ENCODE measurements at places on chromosomes 1 and 21.

- peak; percentile 20 for DNase-seq
These were observed 9.3 kb downstream of the ATP1A2 start for GRCh38 chr1:160124705-160125478.

DNA sequence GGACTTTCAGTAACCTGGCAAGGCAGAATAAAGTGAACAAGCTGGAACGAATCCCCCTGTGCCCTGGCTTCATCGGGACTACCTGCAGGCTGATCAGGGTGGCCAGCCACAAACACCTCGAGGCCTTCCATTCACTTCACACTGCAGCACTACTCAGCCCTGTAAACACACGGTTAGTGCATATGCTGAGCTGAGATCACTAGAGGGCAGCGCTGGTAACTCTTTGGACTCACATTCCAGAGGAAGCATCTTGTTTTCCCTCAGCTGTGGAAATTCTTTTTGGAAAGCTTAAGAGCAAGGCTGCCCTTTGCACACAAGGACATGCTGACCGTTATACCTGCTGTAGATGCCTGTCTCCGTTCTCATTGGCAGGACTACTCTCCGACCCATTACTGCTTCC is 32.1 kb downstream of the PCSK9 start:
- DNase-seq: no peak

GRCh38 chr1:233240371-233240770 is 55.2 kb downstream of the PCNX2 start:
- DNase-seq: no peak

DNA sequence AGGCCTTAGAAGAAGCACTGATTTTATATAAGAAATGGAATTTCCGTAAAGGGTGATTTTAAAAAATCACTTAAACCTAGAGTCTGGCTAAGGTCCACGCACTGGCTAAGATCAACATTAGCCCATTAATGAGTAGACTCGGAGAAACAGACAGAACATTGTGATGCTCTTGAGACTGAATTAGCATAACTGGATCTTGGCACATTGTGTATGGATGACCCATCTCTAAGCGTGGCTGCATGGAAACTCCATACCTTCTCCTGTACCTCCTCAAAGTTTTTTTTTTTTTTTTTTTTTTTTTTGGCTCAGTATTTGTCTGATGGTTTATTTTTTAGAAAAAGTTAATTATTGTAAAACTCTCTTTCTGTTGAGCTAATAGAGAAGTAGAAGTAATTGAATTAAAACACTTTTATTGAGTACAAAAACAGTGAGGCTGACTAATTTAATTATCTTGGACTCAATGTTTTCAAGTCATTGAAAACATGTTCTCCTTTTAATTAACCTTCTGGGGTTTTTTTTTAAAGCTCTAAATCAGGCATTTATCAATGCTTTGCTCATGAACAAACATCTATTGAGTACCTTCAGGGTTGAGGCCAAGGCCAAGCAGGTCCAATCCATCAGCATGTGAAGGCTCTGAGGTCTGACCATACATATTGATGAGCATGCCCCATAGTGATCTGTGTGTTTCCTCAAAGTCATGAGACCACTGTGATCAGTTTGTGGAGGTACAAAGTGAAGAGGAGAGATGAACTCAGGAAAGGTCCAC is 74.0 kb downstream of the TLR5 start:
- no peak for DNase-seq

GRCh38 chr1:9822897-9823692 is 670 bp downstream of the CLSTN1 start:
- peak; percentile 6 for DNase-seq

DNA sequence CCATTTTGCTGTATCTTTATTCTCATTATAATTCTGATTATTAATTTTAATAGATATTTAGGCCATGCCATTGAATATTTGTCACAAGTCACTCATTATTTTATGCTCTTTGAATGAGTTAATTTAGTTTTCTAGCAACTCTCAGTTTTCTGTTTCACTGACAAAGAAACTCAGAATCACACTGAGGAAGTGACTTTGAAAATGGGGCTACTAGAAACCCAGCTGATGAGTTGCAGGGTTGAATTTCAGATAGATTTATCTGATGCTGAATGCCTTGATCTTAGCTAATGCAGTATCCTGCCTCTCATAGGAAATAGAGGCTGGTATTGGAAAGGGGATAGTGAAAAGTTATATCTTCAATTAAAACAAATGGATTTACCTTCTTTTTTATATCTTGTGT is 67.4 kb upstream of the PLA2G4A start:
- no peak for DNase-seq

DNA sequence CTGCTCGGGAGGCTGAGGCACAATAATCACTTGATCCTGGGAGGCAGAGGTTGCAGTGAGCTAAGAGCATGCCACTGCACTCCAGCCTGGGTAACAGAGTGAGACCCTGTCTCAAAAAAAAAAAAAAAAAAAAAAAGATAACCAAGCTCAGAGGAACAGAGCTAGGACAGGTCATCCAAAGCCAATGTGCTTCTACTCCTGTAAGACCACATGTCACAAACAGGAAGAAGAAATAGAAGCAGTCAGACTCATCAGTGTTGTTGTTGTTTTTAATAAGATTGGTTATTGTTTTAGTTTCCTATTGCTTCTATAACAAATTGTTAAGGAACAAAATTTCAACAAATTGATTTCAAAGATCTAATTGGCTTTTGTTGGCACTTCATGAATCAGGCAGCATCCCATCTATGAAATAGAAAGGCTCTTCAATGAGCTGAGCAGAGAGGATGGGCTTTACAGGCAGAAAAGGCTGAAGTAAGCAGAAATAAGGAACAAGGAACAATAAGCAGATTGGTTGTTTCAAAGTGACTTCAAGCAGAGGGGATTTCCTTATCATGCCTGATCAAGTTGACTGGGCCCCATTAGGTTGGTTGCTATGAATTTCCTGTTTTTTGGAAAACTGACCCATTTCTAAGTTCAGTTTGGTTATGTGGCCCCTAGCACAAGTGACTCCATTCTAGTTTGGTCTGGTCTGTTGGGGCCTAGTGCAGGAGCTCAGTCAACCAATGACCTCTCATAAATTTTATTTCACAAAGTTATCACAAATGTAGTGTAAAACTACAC is 6.0 kb upstream of the AKNAD1 start:
- no peak for DNase-seq

GRCh38 chr1:217626321-217626720 is 4.6 kb downstream of the GPATCH2 start:
- DNase-seq: no peak

DNA sequence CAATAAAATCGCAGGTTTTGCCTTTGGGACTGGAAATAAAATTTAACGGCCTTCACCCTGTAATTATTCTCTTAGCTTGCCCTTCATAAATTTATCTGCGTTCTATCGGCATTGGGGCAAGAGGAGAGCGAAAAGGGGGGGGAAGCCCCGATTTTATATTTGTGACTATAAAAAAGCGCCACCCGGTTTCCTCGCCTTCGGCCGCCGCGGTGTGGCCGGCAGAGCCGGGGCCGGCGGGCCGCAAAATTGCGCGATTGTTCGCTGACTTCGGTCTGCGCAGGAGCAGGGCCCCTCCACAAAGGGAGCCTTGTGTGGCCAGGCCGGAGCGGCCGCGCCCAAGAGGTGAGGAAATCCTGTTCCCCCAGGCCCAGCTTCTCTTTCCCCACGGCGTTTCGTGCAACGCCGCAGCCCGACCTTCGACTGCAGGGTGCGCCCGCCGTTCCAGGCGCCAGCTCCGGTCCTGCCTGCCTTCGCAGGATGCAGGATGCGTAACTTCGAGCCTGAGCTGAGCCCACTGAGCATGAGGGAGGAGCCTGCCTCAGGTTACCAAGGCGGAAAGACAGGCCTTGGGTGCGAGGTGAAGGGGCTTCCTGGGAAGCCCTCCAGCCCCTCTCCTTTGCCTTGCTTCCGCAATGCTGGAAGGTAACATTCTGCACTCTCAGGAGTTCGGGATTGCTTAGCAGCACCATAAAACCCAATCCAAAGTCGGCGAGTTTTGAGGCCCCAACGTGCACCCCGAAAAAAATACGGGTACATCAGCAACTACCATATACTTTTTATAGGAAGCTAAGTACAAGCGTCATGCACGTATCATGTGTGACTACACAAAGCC is 4.9 kb upstream of the TBX15 start:
- no peak for DNase-seq

GRCh38 chr1:119718409-119718808 is 6.7 kb downstream of the PHGDH start:
- no peak for DNase-seq

- DNase-seq: no peak
These were observed 27.8 kb downstream of the UCK2 start for GRCh38 chr1:165855010-165855838.

- no peak for DNase-seq
These were observed 8.8 kb downstream of the MYCL start for GRCh38 chr1:39892601-39893595.

GRCh38 chr1:176983731-176984130 is 180.8 kb downstream of the ASTN1 start:
- DNase-seq: no peak

DNA sequence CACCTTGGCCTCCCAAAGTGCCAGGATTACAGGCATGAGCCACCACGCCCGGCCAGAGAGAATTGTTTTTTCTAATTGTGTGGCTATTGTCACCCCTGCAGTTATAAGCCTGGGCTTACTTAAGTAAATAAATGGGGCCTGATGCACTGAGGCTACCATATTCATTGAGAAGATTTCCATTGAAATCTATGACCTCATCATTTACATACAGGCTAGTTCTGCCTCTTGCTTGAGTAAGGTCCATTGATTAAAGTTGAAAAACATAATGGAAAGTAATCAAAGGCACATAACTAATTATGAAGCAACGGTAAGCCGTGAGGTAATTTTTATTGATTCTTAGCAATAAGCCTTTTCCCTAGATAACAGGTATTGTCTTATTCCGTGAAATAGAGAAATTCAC is 788.9 kb downstream of the ADGRL2 start:
- no peak for DNase-seq

GRCh38 chr1:94039871-94040569 is 80.9 kb downstream of the ABCA4 start:
- no peak for DNase-seq

DNA sequence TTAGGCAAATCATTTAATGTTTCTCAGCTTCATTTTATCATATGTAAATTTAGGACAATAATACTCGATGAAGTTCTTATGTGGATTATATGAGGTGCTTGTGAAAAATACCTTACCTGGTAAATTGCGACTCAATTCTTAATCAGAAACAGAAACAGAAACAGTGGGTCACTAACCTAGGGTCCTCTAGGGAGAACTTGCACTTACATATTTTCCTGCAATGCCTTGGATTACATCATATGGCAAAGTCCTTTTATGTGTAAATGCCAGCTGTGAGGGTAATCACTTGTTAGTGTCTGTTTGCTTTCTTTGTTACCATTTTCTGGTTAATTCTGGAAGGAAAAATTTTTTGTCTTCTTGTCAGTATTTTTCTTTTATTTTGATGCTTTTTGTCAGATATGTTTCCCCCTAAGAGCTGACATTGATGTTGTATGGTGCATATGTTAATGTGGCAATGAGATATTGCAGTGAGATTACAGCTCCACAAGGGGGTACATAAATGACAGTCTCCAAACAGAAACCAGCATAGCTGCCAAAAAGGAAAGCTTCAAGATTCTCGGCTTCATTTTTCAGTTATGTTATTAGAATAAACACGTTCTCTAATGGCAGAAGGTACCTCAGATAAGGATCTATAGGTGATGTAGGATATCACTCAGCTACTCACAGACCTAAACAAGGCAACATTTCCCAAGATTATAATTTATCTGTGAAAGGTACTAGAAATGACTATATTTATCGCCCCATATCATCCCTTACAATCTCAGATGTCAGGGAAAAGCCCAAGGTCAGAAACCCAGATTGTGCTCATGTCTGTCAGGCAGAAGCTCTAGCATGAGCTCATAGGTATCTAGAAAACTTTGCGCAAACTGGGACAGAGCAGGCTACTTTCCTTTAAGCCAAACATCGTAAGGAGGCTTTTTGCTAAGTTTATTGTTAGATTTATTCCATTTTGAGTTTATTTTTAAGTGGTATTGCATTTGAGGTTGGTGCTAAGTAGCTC is 119.9 kb downstream of the FASLG start:
- no peak for DNase-seq

DNA sequence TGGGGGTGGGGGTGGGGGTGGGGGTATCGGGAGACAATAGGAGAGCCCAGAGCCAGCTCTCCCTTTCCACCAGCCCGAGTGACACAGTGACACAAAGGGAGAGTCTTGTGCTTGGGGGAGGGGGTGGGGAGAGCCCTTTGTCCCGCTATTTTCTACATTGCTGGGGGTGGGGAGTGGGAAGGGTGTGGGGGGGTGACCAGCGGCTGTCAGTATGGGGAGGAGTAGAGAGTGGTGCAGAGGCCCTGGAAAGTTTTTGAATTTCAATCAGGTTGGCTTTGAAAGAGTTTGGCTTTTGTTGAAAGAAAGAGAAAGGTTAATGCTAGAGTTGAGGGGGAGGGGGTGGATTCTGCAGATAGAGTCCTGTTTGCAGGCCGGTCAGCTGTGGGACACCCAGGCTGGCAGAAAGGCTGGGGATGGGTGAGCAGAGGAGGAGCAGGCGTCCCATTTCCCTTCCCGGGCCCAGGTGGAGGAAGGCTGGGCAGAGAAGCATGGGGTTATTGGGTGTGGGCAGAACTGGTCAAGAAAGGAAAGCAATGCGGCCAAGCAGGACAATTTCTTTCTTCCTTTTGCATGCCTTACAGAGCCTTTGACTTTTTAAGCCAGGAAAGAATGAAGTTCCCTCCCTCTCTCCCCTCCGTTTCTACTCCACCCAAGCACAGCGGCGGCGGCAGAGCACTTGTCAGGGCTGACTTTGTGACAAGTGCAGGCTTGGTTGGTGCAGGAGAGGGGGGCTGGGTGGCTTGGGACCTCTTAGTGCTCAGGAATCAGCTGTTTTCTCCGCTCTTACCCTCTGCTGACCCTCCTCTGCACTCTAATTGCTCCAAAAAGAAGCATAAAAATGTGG is 96.2 kb downstream of the RNF220 start:
- no peak for DNase-seq

- no peak for DNase-seq
These were observed 1.9 kb downstream of the ZBTB8A start for GRCh38 chr1:32541064-32541566.

DNA sequence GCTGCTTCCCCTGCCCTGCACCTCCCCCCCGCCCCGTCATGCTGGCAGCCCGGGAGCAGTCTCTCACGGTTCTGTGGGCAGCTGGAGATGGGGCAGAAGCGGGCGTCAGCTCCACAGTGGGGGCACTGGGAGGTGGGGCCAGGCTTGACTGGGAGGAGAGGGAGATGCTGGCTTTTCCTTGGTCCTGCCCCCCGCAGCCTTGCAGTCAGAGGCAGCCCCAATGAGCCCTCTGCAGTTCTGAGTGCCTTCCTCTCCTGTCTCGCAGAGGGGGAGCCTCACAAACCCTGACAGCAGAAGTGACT is 21.7 kb downstream of the ARHGEF10L start:
- DNase-seq: no peak

DNA sequence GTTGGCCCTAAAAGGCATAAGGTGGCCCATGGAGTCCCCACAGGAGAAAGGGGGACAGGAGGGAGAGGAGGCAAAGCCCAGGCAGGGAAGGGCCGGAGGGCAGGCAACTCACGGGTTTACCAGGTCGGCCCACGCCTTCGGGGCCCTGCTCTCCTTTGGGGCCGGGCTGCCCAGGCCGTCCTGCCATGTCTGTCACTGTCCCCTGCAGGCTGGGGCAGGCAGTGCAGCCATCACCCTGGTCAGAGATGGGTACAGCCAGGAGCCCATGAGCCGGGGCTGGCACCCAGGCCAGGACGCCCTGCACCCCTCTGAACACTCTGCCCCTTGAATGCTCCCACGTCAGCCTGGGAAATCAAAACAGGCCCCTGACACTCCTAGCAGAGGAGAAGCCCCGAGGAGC is 19.8 kb downstream of the COL16A1 start:
- DNase-seq: no peak
